ENCODE measurements at places on chromosomes 7 and 10. TPM values are rescaled to one million over a fixed set of nuclear protein-coding genes. Genes with fewer than 3 reads are reported as not detected.

- DNase-seq, result no peak
Measured at GRCh38 chr10:117226813-117227451, 14.0 kb upstream of the SLC18A2 start.

GRCh38 chr7:3544202-3544601 lies 243.2 kb downstream of the SDK1 start:
- no peak for DNase-seq

- no peak for DNase-seq
Measured at GRCh38 chr10:6473430-6473829, 106.6 kb downstream of the PRKCQ start.

DNA sequence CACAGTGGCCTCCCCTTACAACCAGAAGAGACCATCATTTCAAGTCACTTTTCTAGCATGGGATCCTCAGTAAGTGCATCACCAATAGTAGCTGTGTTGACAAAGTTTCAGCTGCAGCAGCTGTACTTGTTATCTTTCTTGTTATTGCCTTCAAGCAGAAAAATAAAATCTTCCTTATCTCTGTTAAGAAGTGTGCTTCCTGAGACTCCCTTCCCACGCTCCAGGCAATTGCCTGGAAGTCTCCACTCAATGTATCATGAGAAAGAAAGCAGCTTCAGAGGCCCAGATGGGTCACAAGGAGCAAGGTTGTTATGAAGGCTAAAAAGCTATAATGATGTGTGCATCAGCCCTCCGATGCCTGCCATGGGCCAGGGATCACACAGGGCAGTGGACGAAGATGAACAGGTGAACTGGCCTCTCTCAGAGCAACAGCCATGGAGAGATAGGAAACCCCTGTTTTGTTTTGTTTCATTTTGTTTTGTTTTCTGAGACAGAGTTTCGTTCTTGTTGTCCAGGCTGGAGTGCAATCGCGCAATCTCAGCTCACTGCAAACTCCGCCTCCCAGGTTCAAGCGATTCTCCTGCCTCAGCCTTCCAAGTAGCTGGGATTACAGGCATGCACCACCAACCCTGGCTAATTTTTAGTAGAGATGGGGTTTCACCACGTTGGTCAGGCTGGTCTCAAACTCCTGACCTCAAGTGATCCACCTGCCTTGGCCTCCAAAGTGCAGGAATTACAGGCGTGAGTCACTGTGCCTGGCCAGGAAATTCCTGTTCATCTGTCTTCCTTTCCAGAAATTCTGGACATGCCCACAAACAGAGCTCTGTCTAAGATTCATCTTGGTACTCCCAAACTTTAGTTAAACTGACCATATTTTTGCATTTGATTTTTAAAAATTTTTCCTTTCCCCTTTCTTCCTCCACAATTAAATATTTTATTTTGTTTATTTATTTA lies 340.5 kb downstream of the TNS3 start:
- no peak for DNase-seq

- DNase-seq, result no peak
Measured at GRCh38 chr7:159034988-159035387, 109.7 kb downstream of the VIPR2 start.

DNA sequence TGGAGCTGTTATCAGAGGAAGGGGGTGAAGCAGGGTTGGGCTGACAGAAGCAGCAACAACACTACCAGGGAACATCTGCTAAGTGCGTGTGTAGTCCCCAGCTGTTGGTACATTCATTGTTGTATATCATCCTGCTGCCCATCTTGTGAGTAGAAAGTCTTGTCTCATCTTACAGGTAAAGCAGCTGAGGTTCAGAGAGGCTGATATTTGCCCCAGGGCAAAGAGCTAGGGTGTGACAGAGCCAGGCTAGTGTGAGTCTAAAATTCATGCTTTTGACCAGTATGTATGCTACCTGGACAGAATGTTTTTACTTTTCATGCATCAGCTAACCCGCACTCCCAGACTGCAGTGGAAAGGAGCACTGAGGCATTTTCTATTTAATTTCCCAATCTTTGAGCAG lies 221.6 kb downstream of the STK31 start:
- DNase-seq, result no peak

DNA sequence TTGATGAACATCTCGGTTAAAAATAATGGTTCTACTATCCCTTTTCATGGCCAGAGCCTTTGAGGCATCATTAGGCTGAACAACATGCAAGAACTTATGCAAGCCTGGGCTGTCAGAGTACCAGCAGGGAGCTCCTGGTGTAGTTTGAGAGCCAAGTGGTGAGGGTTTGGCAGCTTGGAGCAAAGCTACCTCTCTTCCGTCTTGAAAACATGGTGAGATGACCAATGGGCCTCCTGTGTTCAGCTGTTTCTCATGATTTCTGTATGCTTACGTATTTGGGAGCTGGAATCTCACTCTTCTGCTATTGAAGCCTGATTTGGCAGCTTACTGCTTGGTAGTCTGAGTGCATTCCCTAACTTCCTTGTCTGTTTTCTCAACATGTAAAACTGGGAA lies 150.4 kb downstream of the CXCL12 start:
- peak; percentile 18 for DNase-seq

DNA sequence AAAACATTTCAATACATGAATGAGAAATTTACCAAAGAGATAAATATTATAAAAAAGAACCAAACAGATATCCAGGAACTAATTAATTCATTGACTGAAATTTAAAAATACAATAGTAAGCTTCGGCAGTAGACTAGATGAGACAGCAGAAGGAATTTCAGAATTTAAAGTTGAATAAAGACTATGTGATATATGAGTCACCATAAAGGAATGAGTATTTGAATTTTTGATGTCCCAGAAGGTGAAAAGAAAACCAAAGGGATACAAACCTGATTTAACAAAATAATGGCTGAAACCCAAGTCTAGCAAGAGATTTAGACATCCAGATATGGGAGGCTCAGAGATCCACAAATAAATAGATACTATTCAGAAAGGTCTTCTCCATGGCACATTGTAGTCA lies 623.9 kb upstream of the FOXK1 start:
- no peak for DNase-seq

DNA sequence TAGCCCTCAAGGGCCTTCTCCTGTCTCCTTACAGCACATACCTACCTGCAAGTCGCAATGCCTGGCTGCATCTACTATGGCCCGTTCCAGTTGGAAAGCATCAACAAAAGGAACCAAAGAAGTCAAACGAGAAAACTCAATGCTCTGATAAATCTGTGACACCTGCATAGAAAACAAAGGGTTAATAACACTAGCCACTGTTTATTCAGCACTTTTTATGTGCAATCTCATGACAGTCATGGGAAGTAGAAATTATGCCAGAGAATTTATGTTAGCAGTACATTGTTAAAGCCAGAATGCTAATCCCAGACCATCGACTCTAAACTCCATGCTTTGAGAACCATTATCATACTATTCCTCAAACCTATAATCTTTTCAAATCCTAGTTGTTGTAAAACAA lies 21.1 kb downstream of the EIF3A start:
- no peak for DNase-seq

DNA sequence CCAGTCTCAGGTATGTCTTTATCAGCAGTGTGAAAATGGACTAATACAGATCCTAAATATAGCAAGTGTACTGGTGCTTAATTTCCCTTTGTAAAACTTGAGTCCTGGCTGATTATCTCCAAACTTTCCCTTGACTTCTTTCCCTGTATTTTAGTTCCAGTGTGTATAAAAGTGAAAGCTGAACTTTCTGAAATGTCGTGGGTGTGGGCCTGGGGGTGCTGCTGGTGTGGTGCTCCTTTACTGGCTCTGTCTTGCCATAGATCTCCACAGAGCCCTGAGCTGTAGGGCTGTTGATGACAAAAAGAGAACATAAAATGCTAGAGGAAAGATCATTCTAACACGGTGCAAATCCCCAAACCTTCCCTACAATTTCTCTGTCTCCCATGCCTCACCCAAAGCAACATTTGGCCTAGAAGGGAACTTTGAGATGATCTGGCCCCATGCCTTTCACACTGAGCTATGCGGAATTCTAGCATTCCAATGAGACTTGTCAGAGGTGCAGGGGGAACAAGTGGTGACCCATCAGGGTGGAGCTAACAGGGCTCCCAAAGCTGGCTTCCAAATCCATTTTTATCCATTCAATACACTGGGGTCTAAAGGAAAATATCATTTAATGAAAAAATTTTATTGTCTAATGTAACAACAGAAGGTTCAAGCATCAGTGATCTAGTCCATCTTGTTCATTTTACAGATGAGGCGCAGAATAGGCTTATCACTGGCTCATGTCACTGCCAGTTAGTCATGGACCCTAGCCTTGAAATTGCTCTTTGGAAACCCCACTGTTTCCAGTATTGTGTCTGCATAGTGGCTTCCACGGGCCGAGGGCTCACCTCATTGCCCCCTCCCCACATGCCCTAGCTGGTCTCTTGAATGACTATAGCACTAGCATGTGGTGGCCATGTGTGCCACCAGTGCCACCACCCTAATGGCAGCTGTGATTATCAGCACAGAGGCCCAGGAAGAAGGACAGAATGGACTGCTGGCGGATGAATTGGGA lies 1000.9 kb downstream of the LRMDA start:
- DNase-seq, result no peak

DNA sequence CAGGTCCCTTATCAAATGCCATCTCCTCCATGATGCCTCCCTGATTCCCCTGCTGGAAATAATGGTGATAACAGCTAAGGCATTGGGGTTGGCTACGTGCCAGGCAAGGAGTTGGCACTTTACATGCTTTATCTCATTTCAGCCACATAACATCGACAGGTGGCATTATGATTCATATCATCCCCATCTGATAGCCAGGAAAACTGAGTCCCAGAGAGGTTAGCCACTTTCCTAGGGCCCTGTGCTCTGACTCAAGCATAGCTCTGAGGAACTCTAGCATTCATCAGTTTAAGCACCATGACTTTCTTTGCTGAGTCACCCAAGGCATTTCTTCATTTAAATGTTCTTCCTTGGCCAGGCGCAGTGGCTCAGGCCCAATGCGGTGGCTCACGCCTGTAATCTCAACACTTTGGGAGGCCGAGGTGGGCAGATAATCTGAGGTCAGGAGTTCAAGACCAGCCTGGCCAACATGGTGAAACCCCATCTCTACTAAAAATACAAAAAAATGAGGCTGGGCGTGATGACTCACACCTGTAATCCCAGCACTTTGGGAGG lies 6.6 kb downstream of the LEP start:
- DNase-seq, result no peak

DNA sequence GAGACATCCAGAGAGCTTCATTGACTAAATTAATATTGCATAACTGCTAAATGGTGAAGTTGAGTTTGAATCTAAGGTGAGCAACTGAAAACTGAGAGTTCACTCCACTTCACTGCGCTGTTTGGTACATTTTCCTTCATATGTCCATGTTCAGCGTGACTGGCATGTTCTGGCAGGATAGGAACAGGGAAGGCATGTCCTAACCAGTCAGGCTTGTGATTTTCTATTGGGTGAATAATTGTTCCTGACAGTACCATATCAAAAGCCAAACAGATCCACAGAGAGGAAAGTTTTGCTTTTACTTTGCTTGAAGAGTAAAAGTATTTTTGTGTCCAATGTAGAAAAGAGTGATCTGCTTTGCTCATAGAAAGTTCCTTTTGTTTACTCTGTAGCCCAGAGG lies 53.2 kb downstream of the WDFY4 start:
- no peak for DNase-seq

- DNase-seq, result no peak
Measured at GRCh38 chr10:26735435-26735834, 37.9 kb downstream of the PDSS1 start.

GRCh38 chr7:33831389-33832141 lies 73.8 kb upstream of the BMPER start:
- DNase-seq, result peak; percentile 57

RALA gene
- 64.3 TPM for polyA plus RNA-seq

FKBP6 gene
- polyA plus RNA-seq, result 0.24 TPM

PCDH15 gene
- polyA plus RNA-seq, result 0.48 TPM
